Dermis microvascular lymphatic vessel endothelial cell (primary cell): ENCODE measurements at places on chromosomes 4 and X.

GRCh38 chrX:118513120-118513898 is 17.7 kb downstream of the DOCK11 start:
- DNase-seq, result no peak

GRCh38 chr4:14083150-14083549 is 455.6 kb upstream of the BOD1L1 start:
- no peak for DNase-seq

DNA sequence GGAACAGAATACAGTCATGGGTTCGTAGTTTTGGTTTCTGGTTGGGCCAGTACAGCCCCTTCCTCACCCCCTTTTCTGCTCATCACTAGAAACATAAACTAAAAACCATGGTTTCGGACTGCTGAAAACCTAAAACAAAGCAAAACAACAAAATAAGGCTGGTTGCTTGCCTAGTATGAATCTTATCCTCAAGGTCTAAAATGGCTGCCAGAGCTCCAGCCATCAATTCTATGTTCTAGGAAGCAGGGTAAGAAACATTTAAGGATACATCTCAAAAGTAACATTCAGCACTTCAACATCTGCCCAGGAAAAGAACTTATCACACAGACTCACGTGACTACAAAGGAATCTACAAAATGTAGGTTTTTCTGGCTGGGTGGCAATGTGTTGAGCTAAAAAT is 31.5 kb downstream of the PPP3CA start:
- no peak for DNase-seq

- DNase-seq, result no peak
Measured at GRCh38 chrX:116317409-116317808, 119.0 kb upstream of the SLC6A14 start.

- no peak for DNase-seq
Measured at GRCh38 chrX:69077895-69078455, 87.3 kb downstream of the PJA1 start.

- DNase-seq, result no peak
Measured at GRCh38 chr4:180284267-180284666, 1958.9 kb upstream of the TENM3 start.

- DNase-seq, result no peak
Measured at GRCh38 chr4:23220911-23221310, 528.2 kb downstream of the GBA3 start.

DNA sequence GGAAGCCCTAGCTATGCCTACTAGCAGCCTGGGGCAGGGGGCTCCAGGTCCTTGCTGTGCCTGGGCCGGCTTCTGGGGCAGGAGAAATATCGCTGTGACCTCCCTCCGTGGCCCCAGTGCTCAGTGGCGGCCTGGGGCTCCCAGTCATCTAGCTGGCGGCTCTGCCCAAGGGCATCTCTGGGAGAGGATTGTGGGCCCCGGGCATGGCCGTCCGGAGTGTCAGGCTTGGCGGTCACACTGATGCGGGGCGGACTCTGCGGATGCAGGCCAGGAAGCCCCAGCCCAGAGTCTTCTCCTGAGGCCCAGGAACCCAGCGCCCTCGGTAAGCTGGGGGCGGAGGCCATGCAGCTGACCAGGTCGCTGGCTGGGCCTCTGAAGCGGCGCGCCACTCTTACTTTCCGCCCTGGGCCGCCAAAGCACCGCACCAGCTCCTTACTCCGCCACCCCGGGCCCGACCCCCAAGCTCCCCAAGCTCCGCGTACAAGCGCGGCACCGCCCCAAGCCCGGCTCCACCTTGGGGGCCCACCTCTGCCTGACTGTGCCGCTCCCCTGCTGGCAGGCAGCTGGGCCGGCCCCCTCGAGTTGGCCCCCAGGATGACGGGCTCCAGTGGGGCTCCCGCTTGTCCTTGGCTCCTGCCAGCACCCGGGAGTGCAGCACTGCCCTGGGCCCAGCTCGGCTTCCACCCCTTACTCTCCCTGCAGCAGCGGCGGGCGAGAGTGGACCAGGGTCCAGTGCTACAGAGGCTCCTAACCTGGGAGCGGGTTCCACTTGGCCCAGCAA is 720.0 kb downstream of the PCDH18 start:
- no peak for DNase-seq

DNA sequence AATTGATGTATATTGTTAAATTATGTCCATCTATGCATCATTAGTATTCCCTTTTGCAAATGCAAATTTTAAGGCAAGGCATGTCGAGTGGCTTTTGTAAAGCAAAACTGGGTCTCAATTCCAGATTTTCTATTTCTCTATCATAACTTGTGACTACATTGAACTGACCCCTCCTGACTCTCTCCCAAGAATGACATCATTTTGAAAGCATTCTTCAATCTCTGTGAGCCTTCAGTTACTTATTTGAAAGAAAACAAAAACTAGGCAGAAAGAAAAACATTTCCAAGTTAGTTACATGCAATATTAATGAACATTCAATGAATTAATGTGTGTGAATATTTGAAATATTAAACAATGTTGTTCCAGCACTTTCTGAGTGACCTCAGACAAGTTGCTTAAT is 314.3 kb upstream of the CLNK start:
- DNase-seq, result no peak

- no peak for DNase-seq
Measured at GRCh38 chr4:118910221-118910620, 21.6 kb downstream of the SYNPO2 start.

DNA sequence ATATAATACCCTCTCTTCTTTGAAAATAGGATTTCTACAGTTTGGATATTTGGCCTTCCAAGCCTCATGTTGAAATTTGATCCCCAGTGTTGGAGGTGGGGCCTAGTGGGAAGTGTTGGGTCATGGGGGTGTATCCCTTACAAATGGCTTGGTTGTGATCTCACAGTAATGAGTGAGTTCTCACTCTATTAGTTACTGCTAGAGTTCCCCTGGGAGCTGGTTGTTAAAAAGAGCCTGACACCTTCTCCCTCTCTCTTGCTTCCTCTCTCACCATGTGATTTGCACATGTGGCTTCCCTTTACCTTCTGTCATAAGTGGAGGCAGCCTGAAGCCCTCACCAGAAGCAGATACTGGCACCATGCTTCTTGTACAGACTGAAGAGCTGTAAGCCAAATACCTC is 73.9 kb downstream of the HDAC8 start:
- DNase-seq, result no peak

- DNase-seq, result no peak
Measured at GRCh38 chr4:82124365-82124764, 249.4 kb downstream of the HNRNPD start.

- DNase-seq, result peak; percentile 41
Measured at GRCh38 chr4:142405021-142405694, 440.9 kb downstream of the INPP4B start.

DNA sequence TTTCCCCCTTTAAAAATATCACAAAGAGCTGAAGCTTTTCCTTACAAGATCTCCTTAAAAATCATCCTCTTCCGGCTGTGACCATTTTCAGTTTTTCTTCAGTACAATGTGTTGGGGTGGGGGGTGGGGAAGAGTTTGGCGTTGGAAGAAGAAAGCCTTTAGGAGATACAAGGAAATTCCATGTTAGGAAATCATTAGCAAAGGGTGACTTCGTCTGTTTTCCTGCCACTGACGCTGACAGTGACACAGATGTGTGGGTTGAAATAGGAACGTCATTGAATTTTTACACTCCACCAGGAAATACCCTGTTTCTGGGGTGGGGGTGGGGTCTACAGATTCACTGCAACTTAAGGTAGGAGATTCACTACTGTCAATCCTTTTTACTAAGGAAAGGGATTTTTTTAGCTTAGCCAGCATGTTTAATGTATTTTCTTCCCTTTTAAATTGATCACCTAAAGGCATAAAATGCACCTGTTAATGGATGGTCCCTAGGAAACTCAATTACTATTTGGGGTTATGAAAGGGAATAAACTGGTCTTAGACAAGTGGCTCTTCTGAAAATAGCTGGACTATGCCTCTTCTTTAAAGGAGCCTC is 3.9 kb downstream of the MAMLD1 start:
- DNase-seq, result peak; percentile 10

GRCh38 chr4:96149894-96150293 is 310.0 kb downstream of the PDHA2 start:
- DNase-seq, result no peak

- DNase-seq, result no peak
Measured at GRCh38 chrX:39843318-39843717, 254.4 kb downstream of the BCOR start.

DNA sequence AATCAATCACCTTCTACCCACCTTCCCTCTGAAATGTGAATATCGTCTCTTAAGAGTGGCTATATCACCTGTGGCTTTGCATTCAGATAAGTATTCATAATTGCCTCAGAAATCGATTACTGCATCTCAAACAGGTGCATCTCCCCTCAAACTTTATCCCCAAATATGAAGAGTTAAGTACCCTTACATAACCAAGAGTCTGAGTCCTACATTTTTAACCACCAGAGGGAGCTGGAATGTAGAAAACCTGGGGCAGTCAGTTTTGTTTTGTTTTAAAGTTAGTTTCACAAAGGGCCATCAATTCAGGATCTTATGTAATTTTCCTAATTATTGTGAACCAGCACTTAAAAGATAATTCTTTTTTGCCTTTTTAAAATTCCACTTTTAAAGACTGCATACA is 5.7 kb downstream of the TCEANC start:
- peak; percentile 57 for DNase-seq

GRCh38 chr4:76017056-76017686 is 6.1 kb downstream of the CXCL10 start:
- no peak for DNase-seq

- no peak for DNase-seq
Measured at GRCh38 chr4:95141361-95141760, 383.6 kb downstream of the BMPR1B start.

DNA sequence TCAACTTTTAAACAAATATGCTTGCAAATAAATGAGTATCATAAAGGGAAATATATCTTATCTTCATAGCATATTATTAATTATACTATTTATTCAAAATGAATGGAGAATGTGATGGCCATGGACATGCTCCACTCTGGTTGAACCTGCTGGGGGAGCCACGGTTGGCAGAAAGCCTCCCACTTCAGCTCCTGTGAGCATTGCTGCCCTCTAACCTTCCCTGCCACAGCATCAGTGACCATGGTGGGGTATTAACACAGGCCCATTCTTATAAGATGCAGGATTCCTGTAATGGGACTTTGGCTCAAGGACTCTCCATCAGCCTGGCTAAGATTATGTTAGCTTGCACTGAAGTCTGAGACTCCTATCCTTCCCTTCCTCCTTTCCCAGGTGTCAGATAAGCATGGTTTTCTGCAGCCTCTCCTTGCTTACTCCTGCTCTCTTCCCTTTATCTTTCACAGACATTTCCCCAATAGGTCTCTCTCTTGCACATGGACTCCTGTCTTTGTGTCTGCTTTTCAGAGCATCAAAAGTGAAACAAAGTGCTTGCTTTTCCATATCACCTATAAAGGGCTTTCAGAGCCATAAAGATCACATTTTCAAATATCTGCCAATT is 4.9 kb upstream of the ABRAXAS1 start:
- DNase-seq, result no peak

GRCh38 chr4:152390216-152390615 is 145.7 kb downstream of the FBXW7 start:
- DNase-seq, result no peak

GRCh38 chr4:13329963-13330362 is 154.2 kb downstream of the RAB28 start:
- DNase-seq, result peak; percentile 14

DNA sequence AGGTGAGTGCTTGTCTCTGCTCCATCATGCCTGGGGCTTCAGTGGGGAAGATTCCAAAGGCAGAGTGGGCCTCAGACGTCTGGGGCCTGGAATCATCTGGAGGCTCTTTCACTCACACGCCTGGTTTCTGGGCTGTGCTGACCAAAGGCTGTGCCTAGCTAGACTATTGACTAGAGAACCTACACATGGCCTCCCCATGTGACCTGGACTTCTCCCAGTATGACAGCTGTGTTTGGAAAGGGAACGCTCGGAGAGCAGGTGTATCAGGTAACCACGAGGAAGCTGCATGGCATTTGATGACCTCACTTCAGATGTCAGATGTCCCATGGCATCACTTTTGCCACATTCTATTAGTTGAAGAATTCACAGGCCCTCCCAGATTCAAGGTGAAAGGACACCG is 51.0 kb downstream of the ADGRL3 start:
- no peak for DNase-seq

GRCh38 chrX:106906361-106906760 is 3.2 kb upstream of the RIPPLY1 start:
- no peak for DNase-seq

DNA sequence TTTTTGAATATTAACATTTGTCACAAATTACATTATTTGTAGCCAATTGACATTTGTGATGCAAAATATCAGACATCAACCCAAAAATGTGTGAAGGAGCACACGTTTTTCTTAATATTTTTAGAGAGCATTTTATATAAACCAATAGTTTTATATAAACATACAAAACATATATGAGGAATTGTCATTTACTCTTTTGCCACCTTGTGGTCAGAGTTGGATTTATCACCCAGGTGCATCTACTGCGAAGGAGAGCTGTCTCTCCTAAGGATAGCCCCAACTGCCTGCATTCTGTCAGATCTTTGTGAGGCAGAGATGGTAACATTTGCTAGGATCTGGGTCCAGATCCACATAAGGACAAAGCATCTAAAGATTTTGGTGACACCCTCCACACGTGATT is 2.5 kb upstream of the USP27X start:
- DNase-seq, result peak; percentile 36

- no peak for DNase-seq
Measured at GRCh38 chrX:16278927-16279326, 111.6 kb downstream of the MAGEB17 start.

GRCh38 chrX:133606990-133607389 is 191.7 kb upstream of the GPC4 start:
- DNase-seq, result no peak

GRCh38 chr4:53147711-53148110 is 218.2 kb downstream of the SCFD2 start:
- DNase-seq, result no peak

- DNase-seq, result no peak
Measured at GRCh38 chr4:5003372-5003857, 15.8 kb downstream of the CYTL1 start.

DNA sequence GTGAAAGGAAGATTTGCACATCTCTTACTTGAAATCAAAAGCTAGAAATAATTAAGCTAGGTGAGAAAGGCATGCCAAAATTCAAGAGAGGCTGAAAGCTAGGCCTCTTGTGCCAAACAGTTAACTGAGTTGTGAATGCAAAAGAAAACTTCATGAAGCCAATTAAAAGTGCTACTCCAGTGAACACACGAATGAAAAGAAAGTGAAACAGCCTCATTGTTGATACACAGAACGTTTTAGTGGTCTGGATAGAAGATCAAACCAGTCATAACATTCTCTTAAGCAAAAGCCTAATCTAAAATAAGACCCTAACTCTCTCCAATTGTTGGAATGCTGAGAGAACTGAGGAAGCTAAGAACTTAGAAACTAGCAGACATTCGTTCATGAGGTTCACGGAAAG is 122.3 kb downstream of the UNC5C start:
- DNase-seq, result no peak

GRCh38 chr4:7111441-7111840 is 43.6 kb upstream of the GRPEL1 start:
- DNase-seq, result no peak

GRCh38 chrX:3501833-3502535 is 155.5 kb upstream of the MXRA5 start:
- no peak for DNase-seq
